ENCODE measurements at places on chromosomes 4 and X.

GRCh38 chrX:68894513-68895340, 65.9 kb downstream of the EFNB1 start:
- peak; percentile 72 for DNase-seq

DNA sequence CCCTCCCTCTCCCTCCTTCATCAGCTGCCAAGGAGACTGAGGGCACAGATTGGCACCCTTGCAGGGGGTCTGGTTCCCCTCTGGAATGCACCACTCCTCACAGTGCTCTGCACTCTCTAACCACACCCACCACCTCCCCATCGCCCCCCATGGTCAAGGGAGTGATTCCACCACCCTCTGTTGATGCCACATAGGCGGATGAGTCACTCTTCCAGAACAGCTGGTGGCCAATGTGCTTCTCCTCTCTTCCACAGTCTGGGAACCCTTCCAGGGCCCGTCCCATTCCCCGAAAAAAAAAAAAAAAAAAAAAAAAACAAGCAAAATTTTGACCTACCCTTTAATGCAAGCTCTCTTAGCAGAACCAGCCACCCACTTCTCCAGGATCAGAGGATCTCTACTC, 341.3 kb upstream of the KLF3 start:
- DNase-seq = no peak

DNA sequence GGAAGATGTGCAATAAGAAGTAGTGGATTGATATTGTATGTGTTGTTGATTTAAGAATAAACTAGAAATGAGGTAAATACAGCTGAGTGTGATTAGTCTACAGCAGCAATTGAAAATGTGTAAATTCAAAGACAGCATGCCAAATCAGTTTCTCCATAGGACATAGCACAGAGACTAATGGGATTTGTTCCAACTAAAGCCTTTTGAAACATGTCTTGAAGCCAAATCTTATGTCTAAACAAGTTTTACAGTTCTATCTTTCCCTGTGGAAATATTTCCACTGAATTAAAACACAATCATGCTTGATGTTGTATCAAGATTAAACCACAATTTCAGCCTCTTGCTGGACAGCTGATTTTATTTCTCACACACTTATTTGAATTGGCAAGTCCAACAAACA, 497.4 kb upstream of the FAM47C start:
- no peak for DNase-seq

DNA sequence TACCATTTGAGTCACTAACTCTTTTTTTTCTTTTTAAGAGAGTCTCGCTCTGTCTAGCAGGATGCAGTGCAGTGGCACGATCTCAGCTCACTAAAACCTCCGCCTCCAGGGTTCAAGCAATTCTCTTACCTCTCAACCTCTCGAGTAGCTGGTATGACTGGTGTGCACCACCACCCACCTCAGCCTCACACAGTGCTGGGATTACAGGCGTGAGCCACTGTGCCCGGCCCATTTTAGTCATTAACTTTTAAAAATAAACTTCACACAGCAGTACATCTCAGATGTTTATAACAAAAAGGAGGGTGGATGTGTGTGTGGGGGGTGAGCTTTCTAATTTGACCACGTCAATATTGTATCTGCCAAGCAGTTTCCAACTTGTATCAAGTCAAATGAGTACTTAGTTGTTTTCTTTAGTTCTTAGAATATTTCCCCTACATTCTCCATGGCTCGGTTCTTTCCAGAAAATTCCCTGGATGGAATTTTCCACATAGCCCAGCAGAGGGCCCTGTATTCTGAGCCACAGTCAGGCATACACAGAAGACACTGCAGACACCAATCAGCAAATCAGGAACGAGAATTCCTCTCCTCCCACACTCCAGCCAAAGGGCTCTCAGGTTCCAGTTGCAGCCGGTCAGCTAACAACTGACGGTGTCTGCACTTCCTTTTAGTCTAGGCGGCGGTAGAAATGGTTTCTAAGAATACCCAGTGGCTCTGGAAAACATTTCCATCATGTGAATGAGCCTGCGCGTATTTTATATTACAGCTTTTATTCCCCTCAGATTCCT, 20.1 kb upstream of the ARAF start:
- DNase-seq = peak; percentile 85

DNA sequence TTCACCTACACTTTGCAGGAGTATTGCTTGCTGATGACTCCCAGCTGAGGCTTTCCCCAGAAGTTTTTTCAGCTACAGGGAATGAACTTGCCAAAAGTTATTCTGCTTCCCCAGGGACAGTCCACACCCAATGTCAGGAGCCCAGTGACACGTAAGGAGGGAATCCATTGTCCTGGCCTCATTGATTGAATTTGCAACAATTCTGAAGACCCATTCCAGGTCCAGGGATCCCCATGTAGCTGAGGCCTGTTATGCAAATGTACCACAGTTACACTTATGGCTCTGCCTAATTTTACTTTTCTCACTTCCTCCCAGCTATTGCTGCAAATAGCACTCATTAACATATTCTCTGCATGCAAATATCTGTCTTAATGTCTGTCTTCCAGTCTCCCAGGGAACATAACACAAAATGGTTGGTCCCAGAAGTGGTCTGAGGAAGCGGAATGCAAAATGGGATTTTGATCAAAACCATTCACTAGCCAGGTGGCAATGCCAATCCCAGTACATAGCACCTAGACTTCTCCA, 113.7 kb upstream of the ACTRT1 start:
- DNase-seq = no peak

DNA sequence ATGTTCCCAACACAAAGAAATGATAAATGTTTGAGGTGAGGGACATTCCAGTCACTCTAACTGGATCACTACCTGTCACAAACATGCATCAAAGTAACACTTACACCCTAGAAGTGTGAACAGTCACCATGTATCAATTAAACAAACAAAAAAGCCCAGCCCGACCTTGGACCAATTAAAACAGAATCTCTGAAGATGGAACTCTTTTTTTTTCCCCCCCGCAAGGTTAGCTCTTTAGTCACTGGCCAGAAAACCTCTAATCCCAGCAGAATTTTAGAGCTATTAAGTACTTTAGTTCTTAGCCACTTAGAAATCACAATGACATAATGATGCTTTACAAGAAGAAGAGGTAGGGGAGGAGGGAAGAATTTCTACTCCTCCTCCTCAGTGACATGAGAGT, 154.5 kb downstream of the PALLD start:
- DNase-seq = no peak

DNA sequence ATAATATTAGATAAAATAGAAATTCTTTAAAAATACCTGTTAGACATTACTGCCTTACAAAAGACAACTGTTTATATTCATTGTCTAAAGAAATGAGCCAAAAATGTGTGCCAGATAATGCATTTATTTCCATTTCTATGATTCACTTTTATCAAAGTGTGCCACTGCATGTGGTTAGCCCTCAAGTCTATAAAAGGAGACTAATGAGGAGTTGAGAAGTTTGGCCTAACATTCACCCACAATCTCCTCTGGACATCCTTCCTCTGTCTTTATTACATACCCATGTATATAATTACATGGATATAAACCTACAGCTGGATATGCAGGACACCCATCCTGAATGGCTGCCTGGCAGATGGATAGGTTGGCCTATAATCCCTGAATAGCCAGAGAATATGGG, 42.6 kb upstream of the PDE5A start:
- DNase-seq = no peak

- DNase-seq = no peak
Measured at GRCh38 chr4:18105030-18106011, 83.8 kb upstream of the LCORL start.

DNA sequence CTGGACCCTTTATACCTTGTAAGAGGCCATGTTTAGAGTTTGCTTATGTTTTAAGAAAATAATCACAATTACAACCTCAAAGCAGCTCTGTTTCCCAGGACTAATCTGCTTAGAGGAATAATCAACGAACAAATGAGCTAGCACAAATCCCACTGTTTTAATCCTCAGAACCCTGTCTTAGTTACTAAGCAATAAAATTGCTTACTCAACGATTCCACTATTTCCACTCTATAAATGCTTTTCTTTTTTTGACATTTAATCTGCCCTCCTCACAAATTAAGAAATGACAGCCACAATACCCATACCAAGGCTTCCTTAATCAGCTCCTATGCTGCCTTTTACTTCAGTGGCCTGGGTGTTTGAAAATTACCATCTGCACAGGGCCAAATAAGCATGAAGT, 48.8 kb downstream of the FAM120C start:
- DNase-seq = no peak

- no peak for DNase-seq
Measured at GRCh38 chrX:135740681-135741149, 27.3 kb downstream of the CT45A1 start.

DNA sequence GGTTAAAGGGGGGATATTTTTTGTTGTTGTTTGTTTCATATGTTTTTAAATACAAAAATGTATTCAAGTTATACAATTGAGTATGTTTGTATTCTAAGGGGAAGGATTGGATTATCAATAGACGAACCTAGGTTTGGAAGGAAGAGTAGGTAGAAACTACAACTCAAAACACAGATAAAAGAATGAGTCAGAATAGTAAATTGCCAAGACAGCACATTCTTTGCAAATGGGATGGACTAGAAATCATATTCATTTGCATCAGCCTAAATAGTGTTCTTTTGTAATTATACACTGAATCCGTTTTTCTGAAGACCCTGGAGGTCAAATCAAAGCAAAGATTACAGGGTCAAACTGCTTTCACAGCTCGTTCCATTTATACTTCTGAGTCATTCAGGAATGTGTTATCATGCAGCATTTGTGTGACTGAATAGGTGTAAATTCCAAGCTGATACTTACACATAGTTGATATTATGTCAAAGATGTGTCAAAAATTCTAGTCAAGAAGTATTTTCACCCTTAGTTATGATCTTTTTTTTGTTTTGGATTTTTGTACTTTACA, 273.3 kb upstream of the FAT4 start:
- no peak for DNase-seq

Measured in NT2/D1 (cell line).